CD4-positive, alpha-beta T cell treated with Interleukin-17A for 1 hour (primary cell): ENCODE measurements at places on chromosomes 1 and 21.

DNA sequence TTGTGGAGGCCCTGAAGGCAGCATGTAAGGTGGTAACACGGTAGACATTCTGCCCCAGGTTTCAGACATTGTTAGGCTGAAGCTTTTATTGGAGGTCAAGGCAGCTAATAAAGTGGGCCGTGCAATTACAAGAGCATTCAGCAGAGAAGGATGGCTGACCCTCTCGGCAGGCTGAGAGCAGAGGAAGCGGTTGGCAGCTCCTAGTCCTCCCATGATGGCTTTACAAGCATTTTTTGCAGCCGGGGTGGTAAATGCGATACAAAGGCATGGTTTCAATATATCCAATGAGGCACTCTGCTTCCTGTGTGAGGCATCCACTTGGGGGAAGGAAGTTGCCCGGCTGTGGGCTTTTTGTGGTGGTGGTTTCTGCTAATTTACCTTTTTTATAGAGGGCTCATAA lies 14.6 kb downstream of the KIF26B start:
- no peak for DNase-seq

- DNase-seq = no peak
These were observed 425.0 kb downstream of the SMYD3 start for GRCh38 chr1:246081856-246082668.

DNA sequence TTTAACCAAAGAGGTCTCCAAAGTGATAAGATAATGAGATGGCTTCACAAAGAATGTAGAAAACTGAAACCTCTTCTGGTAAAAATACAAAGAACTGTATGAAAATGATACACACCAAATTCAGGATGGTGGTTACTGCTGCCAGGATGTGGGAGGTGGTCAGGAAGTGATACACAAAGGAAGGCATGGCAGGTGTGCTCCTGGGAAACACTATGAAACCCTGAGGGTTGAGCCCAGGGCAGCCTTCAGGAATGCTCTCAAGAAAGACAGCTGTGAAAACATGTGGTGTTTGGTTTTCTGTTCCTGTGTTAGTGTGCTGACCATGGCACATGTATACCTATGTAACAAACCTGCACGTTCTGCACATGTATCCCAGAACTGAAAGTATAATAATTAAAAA lies 109.3 kb downstream of the NTNG1 start:
- no peak for DNase-seq

- no peak for DNase-seq
These were observed 15.4 kb downstream of the AHDC1 start for GRCh38 chr1:27588256-27589232.

- DNase-seq = no peak
These were observed 3.0 kb downstream of the PEAR1 start for GRCh38 chr1:156896490-156897033.

GRCh38 chr1:92556350-92556749 lies 69.6 kb upstream of the GFI1 start:
- no peak for DNase-seq

GRCh38 chr1:197865809-197866208 lies 36.6 kb upstream of the C1orf53 start:
- DNase-seq = no peak

- no peak for DNase-seq
These were observed 64.0 kb downstream of the DHRS3 start for GRCh38 chr1:12553963-12554362.

DNA sequence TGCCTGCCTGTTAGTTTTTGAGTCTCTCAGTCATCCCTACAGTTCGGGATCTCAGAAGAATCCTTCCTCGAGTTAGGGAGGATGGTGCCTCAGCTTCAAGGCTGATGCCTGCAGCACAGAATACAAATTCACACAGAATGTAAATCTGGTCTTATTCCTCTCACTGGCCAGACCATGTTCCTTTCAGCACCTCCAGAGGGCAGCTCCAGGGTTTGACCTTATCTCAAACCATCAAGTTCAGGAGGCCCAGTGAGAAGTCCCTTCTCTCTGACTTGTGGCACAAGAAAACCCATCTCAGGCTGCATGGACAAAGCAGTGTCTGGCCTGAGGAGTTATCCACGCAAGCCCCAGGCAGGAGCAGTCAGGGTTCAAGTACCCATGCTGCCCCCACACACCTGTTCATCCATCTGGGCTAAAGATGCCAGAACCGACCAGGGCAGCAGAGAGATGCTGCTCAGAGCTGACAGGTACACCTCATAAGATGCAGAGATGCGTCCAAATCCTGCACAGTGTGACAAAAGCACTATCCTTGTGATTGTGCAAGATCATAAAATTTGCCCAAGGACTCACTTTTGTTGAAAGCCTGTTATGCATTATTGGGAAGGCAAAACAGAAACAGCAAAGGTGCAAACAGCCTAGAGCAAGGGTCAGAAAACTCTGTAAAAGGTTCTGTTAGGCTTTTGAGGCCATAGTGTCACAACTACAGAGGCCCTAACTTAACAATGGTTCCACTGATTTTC lies 49.8 kb downstream of the BCAR3 start:
- no peak for DNase-seq

- no peak for DNase-seq
These were observed 1265.3 kb upstream of the ADGRL2 start for GRCh38 chr1:80535466-80535865.

DNA sequence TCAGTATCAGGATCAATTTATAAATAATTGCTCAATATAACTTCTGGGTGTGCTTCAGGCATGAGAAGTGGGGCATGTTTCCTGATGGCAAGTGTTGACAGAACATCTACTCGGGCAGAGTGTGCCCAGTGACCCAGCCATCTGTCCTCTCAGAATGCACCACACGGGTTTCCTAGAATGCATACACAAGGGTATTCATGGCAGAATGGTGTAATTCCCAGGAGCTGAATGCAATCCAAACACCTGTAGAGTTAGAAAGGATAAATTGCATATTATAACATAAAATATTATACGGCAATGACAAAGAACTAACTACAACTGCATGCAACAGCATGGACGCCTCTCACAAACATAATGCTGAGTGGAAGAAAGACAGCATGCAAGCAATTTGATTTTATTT lies 391.9 kb downstream of the SIPA1L2 start:
- DNase-seq = no peak

- DNase-seq = no peak
These were observed 37.8 kb downstream of the LRRC71 start for GRCh38 chr1:156958247-156958714.

- no peak for DNase-seq
These were observed 164.4 kb downstream of the LIPI start for GRCh38 chr21:14046401-14046800.

- DNase-seq = no peak
These were observed 60.5 kb upstream of the GJB5 start for GRCh38 chr1:34694383-34694782.

- DNase-seq = no peak
These were observed 143.7 kb upstream of the RUNX3 start for GRCh38 chr1:25073640-25074270.

GRCh38 chr1:156669794-156670193 lies 7.4 kb downstream of the NES start:
- DNase-seq = no peak

DNA sequence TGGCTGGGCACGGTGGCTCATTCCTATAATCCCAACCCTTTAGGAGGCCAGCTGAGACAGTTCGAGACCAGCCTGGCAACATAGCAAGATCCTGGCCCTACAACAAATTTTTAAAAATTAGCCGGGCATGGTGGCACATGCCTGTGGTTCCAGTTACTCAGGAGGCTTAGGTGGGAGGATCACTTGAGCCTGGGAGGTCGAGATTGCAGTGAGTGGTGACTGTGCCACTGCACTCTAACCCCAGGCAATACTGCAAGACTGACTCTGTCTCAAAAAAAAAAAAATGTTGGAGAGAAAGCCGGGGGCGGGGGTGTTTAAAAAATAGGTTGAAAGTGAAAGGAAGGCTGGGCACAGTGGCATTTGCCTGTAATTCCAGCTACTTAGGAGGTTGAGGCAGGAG lies 16.5 kb downstream of the CLDN19 start:
- DNase-seq = no peak

DNA sequence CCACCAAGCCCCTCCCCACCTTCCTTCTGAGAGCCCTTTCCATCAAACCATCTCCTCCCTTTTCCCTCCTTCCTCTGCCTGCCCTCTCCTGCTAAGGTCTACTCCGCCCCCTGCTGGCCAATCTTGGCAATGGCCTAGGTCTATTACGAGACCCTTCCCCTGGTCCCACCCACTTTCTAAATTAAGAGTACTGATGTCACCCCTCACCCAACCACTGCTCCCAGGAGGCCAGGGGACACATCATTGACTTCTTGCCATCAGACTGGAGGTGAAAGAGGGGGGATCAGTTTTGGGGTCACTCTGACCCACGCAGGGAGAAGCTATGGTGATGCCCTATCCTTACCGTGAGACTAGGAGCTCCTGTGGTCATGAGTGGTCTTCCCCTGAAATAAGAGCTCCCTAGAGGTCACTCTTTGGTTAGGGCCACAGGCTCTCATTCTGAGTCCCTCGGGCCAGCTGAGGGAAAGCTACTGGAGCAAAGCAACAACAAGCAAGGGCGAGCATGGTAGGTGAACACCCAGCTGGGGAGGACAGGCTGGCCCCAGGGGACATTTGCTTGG lies 34.6 kb upstream of the S100A7 start:
- peak; percentile 72 for DNase-seq

GRCh38 chr1:224047538-224047937 lies 66.4 kb upstream of the FBXO28 start:
- no peak for DNase-seq

GRCh38 chr1:78664763-78665162 lies 15.1 kb downstream of the IFI44 start:
- DNase-seq = no peak

DNA sequence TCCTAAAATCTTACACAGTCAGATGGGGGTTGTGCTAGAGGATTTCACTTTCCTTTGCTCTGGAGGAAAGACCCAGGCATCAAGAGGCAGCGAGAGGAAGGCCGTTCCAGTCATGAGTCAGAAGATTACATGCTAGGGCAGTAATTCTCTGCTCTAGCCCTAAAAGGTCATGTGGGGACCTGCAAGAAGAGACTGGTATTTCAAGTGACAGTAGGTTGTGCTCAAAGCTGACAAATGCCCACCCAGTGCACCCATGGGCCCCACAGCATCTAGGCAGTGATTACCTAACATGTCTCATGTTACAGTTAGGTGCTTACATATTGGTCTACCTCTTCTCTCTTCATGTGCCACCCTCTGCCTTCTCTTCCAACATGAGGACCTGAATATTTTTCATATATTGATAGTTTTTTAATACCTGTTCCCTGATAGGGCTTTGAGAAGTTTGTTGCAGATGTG lies 99.7 kb upstream of the BEND5 start:
- no peak for DNase-seq

DNA sequence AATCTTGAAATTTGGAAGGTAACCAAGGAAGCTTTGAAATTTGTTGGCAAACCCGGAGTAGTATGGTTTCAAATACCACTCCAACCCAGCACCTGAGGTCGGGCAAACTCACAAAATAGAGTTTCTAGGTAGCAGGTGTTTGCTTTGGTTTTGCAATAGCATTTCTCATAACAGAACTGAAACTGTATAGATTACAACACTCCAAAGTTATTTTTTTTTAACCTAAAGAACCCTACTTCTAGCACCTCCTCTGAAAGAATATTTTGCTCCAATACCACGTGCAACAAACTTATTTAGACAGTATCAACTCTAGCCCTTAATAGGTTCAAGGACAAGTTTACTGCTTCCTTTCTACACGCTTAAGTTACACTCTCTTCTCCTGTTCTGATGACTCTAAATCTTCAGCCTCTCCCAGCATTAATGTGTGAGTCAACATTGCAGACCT lies 178.5 kb upstream of the FMN2 start:
- no peak for DNase-seq

GRCh38 chr1:211334986-211335385 lies 8.4 kb downstream of the TRAF5 start:
- DNase-seq = no peak

DNA sequence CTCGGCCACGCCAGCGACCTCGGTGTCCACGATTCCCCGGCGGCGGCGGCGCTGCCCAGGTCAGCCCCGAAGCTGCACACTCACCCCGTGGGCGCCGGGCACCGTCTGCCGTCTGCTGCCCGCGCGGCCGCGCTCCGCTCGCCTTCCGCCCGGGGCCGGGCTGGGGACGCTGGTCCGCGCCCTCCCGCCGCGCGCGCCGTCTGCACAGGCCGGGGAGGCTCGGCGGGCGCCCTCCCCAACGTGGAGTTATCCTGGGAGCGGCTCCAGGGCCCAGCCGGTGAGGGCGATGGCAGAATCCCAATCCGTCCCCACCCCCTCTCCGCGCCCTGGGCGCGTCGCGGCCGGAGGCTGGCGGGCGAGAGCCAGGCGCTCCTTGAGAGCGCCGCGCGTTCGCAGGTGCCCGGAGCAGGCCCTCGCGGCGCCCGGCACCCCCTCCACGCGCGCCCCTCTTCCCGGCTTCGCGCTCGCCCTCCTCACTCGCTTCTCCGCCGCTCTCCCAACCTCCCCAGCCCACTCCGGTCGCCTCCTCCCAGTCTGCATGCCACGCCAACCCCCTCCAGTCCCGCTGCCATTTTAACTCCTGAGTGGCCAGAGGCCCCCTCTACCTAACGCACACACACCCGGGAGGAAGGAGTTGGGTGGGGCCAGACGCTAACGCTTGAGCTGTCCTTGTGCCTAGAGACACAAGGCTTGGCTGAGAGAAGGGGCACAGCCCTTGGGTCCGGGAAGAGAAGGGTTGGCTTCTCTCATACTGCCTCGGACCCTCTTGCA lies at the start of gene LRRN2:
Gene LRRN2, minus strand, starts transcription at position 503 of the 771 bp plus-strand sequence. CDS start 65,746 bp downstream, outside the sequence.
- no peak for DNase-seq

DNA sequence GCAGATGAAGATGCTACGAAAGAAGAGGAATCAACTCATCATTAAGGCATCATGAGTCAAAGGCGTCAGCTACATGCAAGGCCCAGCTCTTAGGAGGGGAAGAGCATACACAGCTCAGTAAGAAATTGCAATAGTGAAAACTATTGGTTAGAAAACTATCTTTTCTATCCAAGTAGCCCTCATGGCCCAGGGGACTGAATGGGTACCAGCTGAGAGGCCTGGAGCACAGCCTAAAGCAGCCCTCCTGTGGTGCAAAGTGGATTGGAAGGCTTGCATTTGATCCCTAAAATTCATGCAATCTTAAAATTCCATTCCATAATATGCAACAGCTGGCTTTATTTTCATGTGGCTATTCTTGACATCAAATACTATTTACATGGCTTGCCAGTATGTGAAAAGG lies 251.8 kb upstream of the USP24 start:
- DNase-seq = no peak

GRCh38 chr1:1031659-1032235 lies 11.8 kb downstream of the AGRN start:
- no peak for DNase-seq

GRCh38 chr1:15932612-15933011 lies 43.3 kb downstream of the ZBTB17 start:
- no peak for DNase-seq

DNA sequence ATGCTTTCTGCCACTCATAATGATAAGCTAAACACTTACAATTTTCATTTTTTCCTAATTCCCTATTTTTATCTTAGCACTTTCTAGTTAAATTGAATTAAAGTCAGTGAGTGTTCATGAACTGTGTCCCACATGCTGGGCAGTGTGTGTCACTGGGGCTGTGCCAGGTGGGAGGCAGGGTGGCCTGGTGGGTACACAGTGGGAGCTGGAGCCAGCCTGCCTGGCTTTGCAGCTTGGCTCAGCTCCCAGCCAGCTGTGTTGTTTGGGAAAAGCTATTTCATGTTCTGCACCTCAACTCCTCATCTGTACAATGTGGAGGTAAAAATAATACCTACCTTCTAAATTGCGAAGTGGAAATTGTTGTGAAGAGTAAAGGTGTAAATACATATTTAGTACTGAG lies 238.4 kb downstream of the PLA2G4A start:
- no peak for DNase-seq
